ENCODE measurements at places on chromosomes 5 and 9. TPM values are rescaled to one million over a fixed set of nuclear protein-coding genes. Genes with fewer than 3 reads are reported as not detected.

GRCh38 chr5:134151723-134152122 is 25.0 kb downstream of the SKP1 start:
- no peaks in the 10 kb centered on the region for H3K4me1 ChIP-seq
- no peak overlapping the region for H3K27ac ChIP-seq
- DNase-seq: no peak
- no peaks in the 10 kb centered on the region for H3K27me3 ChIP-seq

DNA sequence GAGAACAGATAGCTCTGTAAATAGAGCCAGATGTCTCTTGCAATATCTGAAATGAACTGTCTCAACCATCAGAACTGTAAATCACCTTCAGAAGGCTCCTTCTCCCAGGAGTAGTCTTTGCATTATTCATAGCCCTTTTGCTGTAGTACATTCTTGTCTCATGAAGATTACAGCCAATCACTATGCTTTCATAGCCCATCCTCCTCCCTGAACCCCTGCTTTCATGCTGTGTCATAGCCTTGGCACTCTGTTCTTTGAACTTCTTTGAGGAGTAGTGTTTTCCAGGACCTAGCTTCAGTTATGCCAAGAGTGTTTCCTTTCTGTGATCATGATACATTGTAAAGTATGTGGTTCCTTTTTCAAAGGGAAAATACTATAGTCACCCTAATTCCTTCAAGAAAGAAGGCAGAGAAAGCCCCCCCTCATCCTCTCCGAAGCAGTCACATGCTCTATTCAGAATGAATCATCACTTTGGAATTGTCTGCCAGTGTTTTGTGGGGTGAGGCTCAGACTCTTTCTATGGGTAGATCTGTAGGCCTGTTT is 61.1 kb downstream of the GRIA1 start:
- H3K27ac ChIP-seq: peak overlapping the region; percentile 64
- no peak for DNase-seq
- H3K36me3 ChIP-seq: no peaks in the 10 kb centered on the region
- no peaks in the 10 kb centered on the region for H3K27me3 ChIP-seq
- H3K4me3 ChIP-seq: no peak overlapping the region

GRCh38 chr5:122880749-122881148 is 35.3 kb downstream of the SNX24 start:
- DNase-seq: no peak
- no peak overlapping the region for H3K4me3 ChIP-seq
- no peaks in the 10 kb centered on the region for H3K27me3 ChIP-seq
- no peak overlapping the region for H3K27ac ChIP-seq
- H3K36me3 ChIP-seq: no peaks in the 10 kb centered on the region

- no peaks in the 10 kb centered on the region for H3K36me3 ChIP-seq
- no peak for DNase-seq
- H3K27ac ChIP-seq: no peak overlapping the region
- no peak overlapping the region for H3K4me3 ChIP-seq
Measured at GRCh38 chr5:96645091-96645490, 17.1 kb upstream of the CAST start.

DNA sequence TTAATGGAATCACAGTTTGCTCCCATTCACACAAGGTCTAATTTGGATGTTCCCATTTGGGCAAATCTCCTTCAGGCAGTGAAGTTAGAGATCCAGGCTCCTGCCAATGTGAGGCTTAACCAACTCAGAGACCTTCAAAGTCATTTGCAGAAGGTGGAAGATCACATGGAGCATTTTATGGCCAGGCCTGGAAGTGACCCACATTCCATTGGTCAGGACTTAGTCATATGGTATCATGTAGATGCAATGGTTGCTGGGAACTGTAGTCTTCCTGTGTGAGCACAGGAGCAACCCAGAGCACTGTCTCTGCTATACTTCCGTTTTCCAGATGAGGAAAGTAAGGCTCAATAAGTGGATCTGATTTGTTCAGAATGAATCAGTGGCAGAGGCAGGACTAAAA is 292.7 kb upstream of the SMARCA2 start:
- H3K36me3 ChIP-seq: no peaks in the 10 kb centered on the region
- no peaks in the 10 kb centered on the region for H3K27me3 ChIP-seq
- no peak overlapping the region for H3K27ac ChIP-seq
- no peak for DNase-seq
- H3K4me1 ChIP-seq: no peaks in the 10 kb centered on the region

DNA sequence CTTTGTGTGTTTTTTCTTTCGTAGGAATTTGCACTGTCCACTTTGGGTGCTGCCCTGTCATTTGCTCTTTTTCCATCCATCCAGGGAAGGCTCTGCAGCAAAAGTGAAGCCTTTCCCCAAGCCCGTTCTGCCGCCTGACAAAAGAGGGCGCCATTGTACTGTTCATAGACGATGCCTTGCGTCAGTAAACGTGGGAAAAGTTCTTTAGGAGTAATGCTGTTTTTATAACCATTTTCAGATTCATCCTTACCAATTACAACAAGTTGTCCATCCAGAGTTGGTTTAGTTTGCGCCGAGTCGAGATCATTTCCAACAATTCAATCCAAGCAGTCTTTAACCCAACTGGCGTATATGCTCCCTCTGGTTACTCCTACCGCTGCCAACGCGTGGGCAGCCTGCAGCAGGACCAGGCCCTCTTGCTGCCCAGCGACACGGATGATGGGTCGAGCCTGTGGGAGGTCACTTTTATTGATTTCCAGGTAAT is 34.3 kb upstream of the RPS23 start:
- H3K27me3 ChIP-seq: no peaks in the 10 kb centered on the region
- H3K36me3 ChIP-seq: no peaks in the 10 kb centered on the region
- peak overlapping the region; percentile 33 for H3K27ac ChIP-seq
- peaks cover 4% of the 10 kb centered on the region for H3K4me1 ChIP-seq
- H3K4me3 ChIP-seq: peak overlapping the region; percentile 32

DNA sequence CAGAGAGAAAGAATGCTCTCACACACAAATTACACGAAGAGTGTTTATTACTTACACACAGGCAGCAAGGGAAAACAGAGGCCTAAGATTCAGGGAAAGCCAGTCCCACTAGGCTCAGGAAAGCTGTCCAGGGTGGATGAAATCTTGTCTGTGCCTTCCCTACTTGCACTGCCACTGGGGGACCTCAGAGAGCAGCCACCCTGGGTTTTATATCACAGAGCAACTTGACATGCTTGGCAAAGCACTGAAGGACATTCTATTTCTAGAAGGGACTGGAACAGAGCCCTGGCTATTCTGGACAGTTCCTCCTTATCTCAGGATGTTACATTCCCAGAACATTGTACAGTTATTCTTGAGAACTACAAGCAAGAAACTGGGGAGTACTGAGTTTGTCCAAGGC is 7.5 kb upstream of the PRSS3 start:
- no peak overlapping the region for H3K27ac ChIP-seq
- no peaks in the 10 kb centered on the region for H3K27me3 ChIP-seq
- no peak for DNase-seq
- H3K4me3 ChIP-seq: no peak overlapping the region

DNA sequence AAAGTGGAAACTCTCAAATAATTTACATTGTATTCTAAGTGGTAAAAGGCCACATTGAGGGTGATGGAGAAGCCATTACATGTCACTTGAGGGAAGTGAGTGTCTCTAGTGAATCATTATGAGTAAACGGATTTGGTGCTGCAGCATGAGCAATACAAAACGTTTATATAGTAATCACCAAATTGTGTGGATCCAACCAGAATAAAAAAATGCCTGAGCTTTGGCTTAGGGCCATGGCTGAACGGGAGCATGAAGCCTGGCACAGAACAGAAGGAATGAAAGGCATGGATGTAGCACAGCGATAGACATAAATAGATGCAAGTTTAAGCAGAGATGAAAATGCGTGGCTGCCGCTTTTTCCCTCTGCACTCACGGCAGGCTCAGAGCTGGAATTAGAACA is 58.3 kb downstream of the PTTG1 start:
- H3K27ac ChIP-seq: no peak overlapping the region
- H3K36me3 ChIP-seq: no peaks in the 10 kb centered on the region
- no peaks in the 10 kb centered on the region for H3K4me1 ChIP-seq
- H3K27me3 ChIP-seq: no peaks in the 10 kb centered on the region
- no peak for DNase-seq
- no peak overlapping the region for H3K4me3 ChIP-seq

DNA sequence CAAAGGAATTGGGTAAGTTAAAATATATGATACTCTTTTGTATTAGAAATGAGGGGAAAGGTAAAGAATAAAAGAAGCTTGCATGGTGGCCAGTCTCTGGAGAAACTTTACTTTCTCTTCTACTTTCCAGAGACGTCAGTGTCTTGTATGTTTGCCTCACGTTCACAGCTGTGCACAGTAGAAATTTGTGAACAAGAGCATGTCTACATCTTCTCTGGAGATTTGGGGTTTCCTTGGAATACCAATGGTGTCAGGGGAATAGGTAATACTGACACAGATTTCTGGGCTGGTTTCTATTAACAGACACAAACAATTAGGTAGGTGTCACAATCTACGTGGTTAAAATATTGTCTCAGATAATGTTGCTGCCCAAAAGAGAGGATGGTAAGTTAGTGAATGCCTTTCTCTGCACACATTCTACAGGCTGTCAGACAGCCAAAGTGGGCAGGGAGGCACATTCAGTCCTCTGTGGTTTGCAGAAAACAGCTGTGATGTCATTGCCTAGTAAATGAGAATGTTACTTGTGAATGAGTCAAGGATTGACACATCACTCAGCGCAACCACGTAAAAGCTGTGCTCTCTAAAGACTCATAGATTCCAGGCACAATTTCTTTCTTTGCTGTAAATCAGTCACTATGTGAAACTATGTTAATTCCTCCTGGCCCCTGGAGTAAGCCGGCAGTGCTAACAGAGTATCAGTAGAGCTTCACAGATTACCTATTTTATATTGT is 397.1 kb downstream of the MAN2A1 start:
- peak; percentile 78 for DNase-seq
- H3K36me3 ChIP-seq: no peaks in the 10 kb centered on the region
- no peaks in the 10 kb centered on the region for H3K27me3 ChIP-seq
- no peak overlapping the region for H3K4me3 ChIP-seq
- H3K27ac ChIP-seq: peak overlapping the region; percentile 75

GRCh38 chr5:61697809-61698558 is 365.9 kb downstream of the ZSWIM6 start:
- H3K4me3 ChIP-seq: no peak overlapping the region
- H3K27me3 ChIP-seq: no peaks in the 10 kb centered on the region
- H3K36me3 ChIP-seq: no peaks in the 10 kb centered on the region

- H3K27me3 ChIP-seq: no peaks in the 10 kb centered on the region
- H3K4me3 ChIP-seq: no peak overlapping the region
- DNase-seq: no peak
- no peaks in the 10 kb centered on the region for H3K36me3 ChIP-seq
- no peak overlapping the region for H3K27ac ChIP-seq
- H3K4me1 ChIP-seq: no peaks in the 10 kb centered on the region
Measured at GRCh38 chr5:120344181-120344580, 119.9 kb upstream of the PRR16 start.

DNA sequence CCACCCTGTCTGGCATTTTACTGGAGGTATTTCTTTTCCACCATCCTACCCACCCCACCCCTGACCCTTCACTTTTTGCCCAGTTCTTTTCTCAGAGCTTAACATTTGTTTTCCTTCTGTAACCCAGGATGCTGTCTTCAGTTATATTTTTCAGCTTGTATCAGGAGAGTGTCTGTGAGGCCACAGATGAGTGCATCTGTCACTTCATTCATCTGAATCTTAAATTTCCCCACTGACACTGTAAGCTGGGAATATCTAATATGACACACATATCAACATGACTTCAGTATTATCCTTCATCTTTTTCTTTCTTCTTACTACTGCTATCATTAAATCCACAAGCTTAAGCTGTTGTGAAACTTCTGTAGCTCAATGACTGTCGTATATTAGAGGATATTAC is 4.9 kb downstream of the MARCHF3 start:
- H3K4me3 ChIP-seq: no peak overlapping the region
- DNase-seq: no peak
- no peaks in the 10 kb centered on the region for H3K36me3 ChIP-seq
- no peak overlapping the region for H3K27ac ChIP-seq
- no peaks in the 10 kb centered on the region for H3K4me1 ChIP-seq

GRCh38 chr5:15722305-15722704 is 222.3 kb downstream of the FBXL7 start:
- no peaks in the 10 kb centered on the region for H3K27me3 ChIP-seq
- DNase-seq: no peak
- no peaks in the 10 kb centered on the region for H3K4me1 ChIP-seq
- no peak overlapping the region for H3K4me3 ChIP-seq

IZUMO3 gene
- not detected for total RNA-seq

ERCC8 gene
- total RNA-seq: 10.4 TPM

MARVELD2 gene
- 1.1 TPM for total RNA-seq

SLC25A2 gene
- 0.69 TPM for total RNA-seq

SARDH gene
- total RNA-seq: 3.0 TPM

ADAMTS2 gene
- total RNA-seq: 24.5 TPM

CKMT2 gene
- 29.3 TPM for total RNA-seq

All from aorta (tissue), 5 donors.